Retina (tissue), 1 donor: ENCODE measurements at places on chromosomes 16 and 17.

- DNase-seq, result peak; percentile 22
These were observed 327.9 kb upstream of the SOX9 start for GRCh38 chr17:71792966-71793365.

GRCh38 chr17:15465045-15465701 is 2.2 kb downstream of the CDRT4 start:
- no peak for DNase-seq

GRCh38 chr16:80080287-80080851 is 460.4 kb upstream of the DYNLRB2 start:
- no peak for DNase-seq

DNA sequence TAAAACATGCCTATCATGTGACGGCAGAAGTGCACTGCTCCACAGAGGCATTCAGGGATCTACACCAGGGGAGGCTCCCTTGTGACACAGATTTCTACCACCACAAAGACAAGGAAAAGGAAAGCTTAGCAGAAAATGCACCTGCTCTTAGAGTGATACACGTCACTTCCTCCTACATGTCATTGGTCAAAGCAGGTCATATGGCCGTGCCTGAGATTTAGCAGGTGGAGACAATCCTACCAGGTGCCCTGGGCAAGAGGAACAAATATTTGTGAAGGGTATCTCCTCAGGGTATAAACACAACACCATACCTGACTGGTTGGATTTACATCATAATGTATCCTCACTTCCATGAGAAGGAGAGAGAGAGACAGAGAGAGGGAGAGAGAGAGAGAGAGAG is 362.1 kb downstream of the HS3ST4 start:
- DNase-seq, result no peak

GRCh38 chr17:64186171-64187092 is 56.5 kb upstream of the ERN1 start:
- no peak for DNase-seq

- peak; percentile 73 for DNase-seq
These were observed 1.2 kb upstream of the PFN1 start for GRCh38 chr17:4949321-4950074.

GRCh38 chr17:39926588-39927100 is 757 bp downstream of the ORMDL3 start:
- DNase-seq, result peak; percentile 10

- no peak for DNase-seq
These were observed 15.3 kb downstream of the NLRC5 start for GRCh38 chr16:57004387-57005250.

DNA sequence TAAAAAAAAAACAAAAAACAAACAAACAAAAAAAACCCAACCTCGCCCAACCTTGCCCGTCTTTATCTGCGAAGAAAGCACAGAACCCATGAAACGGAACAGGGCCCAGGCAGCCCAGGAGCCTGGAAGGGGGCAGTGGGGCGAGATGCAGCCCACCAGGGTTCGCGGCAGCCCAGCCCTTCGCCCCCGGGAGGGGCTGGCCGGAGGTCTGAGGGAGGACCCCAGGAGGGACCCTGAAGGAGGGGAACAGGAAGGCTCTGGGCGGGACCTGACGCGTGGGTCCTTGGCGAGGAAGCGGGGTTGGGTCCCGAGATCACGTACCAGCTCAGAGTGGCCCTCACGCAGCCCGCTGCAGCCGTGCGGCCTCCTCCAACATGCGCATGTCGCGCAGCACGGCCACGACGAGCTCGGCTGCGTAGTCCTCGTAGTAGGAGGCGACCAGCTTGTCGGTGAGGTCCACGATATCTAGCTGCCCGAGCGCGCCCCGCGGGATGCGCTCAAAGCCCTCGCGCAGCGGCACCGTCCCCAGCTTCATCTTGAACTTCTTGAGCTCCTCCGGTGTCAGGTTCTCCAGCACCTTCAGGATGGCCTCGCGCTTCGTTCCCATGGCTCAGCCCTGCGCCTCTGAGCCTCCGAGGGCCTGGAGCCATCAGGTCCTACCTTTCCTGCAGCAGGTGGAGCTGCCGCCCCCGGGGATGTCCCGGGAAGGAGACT is at the start of gene PYDC1:
Gene PYDC1 (minus strand): TSS at position 714 of the 714 bp plus-strand sequence. CDS start 107 bp downstream, at position 607.
- peak; percentile 70 for DNase-seq

- no peak for DNase-seq
These were observed 27.1 kb downstream of the PELP1 start for GRCh38 chr17:4676791-4677190.

DNA sequence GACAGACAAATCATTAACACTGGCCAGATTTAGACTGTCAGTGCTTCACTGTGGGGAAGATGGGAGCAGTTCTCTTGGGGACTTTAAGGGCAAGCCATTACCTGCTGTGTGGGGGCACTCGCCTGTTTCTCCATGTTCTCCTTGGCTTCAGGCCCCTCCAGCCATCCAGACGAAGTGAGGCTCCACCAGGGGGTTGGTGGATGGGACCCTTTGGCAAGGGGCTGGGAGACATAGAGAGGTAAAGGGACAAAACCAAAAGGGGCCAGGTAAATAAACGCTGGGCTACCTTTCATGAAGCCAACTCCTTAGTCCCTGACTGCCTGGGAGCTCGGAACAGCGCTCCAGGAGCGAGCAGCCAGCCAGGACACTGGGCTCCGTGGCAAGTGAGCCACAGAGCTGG is 14.0 kb downstream of the TBX4 start:
- DNase-seq, result no peak

GRCh38 chr17:2070241-2071023 is 15.5 kb downstream of the HIC1 start:
- no peak for DNase-seq

- DNase-seq, result peak; percentile 50
These were observed 16.7 kb upstream of the OR1F1 start for GRCh38 chr16:3171181-3171854.

DNA sequence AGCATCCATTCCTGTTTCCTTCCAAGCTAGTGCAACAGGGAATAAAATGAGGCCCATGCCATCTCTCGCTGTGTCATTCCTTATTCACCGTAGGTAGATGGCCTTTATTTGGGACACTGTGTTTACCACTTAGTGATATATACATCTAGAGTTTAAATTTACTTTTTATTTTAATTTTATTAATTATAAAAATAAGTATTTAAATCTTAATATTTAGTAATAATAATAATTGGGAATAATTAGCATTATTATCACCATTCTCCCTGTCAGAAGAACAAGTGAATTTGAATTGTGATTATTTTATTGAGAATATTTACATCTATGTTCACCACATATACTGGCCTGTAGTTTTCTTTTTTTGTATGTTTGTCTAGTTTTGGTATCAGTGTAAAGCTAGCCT is 692.9 kb upstream of the KIF2B start:
- no peak for DNase-seq

GRCh38 chr17:36600465-36600864 is 918 bp upstream of the MRM1 start:
- DNase-seq, result no peak

GRCh38 chr16:27374221-27374803 is 27.7 kb upstream of the IL21R start:
- DNase-seq, result no peak

DNA sequence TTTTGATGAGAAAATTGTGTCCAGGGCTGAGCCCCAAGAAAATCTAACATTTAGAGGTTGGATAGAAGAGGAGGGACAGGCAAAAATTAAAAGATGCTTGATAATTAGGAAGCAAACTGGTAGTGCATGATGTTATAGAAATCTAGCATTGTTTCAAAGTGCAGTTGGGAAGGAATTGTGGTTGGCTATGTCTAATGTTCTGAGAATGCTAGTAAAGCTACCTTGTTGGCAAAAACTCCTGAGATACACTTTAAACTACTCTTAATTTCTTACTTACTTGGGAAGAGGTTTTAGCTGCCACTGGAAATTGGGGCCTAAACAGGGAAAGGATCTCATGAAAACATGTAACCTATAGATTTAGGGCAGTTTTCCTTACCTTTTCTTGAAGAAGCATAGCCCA is 48.3 kb downstream of the MAP2K4 start:
- DNase-seq, result no peak

DNA sequence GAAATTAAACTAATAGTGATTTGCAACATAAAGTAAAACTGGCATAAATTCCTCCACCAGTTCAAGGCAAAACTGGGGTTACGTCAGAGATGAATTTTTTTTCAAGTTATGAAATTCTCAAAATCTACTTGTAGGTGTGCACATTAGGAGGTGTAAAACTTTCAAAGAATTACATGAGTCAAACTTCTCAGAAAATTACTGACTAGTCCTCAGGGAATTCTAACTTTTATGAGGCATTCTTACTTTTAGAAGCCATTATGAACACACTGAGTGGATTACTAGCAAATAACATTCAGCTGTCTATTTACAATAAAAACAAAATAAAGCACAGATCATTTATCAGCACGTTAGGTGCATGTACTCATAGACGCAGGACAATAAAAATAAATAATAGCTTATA is 348.7 kb downstream of the CDH11 start:
- DNase-seq, result no peak

DNA sequence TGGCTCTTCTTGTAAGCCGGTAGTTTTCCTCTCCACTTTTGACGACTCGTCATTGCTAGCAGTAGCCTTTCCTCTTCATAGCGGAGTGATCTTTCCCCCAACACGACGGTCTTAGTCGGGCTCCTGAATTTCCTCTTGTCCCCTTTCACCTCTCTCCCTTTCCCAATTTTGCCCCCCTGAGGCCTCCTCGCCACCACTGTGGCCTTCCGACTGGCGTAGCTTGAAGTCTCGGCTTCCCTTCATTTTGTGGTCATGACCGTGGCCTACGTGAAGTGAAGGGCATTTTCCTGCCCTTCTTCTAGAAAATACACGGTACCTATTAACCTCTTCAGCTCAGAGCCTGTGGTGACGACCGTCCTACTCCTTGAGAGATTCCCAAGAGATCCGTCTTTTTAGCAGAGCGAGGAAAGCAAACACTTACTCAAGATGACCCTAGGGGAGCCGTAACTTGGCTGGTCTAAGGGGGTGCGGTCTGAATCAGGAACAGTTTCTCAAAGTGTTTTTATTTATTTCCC is 787 bp downstream of the PRKAR1A start:
- peak; percentile 70 for DNase-seq

DNA sequence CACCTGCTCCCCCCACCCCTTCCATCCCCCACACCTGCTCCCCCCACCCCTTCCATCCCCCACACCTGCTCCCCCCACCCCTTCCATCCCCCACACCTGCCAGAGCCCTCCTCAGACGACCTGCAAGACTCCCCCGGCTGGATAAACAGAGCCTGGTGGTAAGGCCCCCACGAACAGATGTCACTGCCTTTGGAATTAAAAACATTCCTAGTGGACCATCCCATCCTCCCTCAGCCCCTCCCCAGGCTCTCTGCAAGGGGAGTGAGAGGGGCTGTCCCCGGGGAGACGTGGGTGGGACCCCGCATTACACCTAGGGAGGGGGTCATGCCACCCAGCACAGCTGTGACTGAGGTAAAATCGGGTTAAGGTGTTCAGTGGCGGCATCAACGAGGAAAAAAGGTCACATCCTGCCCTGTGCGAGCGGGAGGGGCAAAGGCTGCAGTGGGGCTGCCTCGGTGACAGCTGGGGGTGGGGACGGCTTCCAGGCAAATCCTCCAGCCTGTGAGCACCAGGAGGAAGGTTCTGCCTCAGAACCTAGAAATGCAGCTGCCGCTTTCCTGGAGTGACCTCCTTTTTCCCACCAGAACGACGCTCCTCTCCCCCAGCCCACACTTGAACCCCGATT is 38.7 kb downstream of the TIMM22 start:
- peak; percentile 64 for DNase-seq

GRCh38 chr16:80591071-80591915 is 50.5 kb downstream of the DYNLRB2 start:
- DNase-seq, result no peak

- DNase-seq, result no peak
These were observed 818 bp upstream of the CBX8 start for GRCh38 chr17:79797492-79798298.

DNA sequence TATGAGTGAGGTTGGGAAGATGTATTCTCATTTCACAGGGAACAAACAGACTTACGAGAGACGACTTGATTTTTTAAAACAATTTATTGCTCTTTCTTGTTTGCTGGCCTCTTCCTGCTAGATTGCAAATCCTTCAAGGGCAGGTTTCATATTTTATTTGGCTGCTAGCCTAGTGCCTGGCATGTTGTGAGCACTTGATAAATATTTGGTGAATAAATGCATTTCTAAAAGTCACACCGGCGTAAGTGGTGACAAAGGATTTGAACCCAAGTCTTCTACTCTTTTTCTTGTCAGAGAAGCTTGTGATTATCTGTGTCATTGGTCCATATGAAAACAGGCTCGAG is 1.4 kb downstream of the WWP2 start:
- no peak for DNase-seq

DNA sequence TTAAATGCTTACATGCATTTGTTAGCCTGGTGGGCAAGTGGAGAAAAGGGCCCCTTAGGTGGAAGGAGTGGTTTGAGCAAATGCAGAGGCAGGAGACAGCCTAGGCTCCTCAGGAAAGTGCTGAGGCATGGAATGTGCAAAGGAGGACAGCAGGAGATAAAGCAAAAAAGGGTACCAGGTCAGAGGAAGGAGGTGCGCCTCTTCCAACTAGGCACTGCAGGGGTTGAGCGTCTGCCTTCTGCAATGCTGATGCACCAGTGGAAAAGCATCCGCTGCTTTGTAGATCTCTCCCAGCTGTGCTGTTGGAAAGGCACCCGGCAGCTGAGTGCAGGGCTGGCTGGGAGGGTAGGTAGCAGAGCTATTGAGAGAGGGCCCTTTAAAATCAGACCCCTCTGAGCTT is 287.0 kb upstream of the XYLT1 start:
- no peak for DNase-seq

DNA sequence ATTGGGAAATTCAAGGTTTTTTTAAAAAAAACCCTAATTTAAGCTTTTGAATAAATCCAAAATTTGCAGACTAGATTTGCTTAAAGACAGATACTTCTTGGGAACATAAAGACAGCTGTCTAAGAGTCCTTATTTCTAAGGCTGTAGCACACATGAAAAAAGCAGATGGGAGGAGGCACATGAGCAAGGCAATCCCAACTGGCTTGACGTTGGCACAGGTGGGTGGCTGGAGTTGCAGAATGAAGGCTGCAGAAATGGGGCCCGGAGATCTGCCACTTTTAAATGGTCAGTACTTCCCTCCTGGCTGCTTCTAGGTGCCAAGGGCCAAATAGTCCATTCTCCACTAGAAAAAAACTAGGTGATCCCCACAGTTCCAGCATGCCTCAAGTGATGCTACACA is 4.4 kb downstream of the KIAA0753 start:
- no peak for DNase-seq

- peak; percentile 72 for DNase-seq
These were observed 26.2 kb upstream of the WFDC1 start for GRCh38 chr16:84268291-84269040.

- DNase-seq, result no peak
These were observed 343.8 kb downstream of the TOX3 start for GRCh38 chr16:52203096-52203495.

DNA sequence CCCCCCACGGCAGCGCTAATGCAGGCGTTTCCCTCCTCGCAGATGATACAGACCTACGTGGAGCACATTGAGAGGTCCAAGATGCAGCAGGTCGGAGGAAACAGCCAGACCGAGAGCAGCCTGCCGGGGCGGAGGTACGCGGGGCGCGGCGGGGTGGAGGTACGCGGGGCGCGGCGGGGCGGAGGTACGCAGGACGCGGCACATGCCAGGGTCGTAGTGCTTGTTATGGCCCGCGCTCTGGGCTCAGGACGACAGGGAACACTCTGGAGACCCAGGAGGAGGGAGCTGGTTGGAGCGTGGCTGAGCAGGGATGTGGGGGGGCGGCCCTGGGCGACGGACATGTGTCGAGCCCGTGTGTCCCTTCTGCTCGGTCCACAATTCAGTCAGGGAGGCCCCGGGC is 23.4 kb downstream of the MAPK8IP3 start:
- DNase-seq, result no peak
